ENCODE measurements at places on chromosomes 2 and 18. TPM values are rescaled to one million over a fixed set of nuclear protein-coding genes. Genes with fewer than 3 reads are reported as not detected.

Gene CAPN14
- polyA plus RNA-seq = 0.03 TPM

Gene KCNK3
- polyA plus RNA-seq = 0.03 TPM

Gene CDCA7
- 14.9 TPM for polyA plus RNA-seq

Gene TFCP2L1
- not detected for polyA plus RNA-seq

Gene IL18R1
- 2.9 TPM for polyA plus RNA-seq

Gene OSR1
- polyA plus RNA-seq = not detected

Gene GLI2
- polyA plus RNA-seq = not detected

Gene STARD6
- not detected for polyA plus RNA-seq

Gene GNAL
- 0.07 TPM for polyA plus RNA-seq

Gene TRIM43
- polyA plus RNA-seq = not detected

Gene CYTIP
- polyA plus RNA-seq = not detected

Gene CASP8
- polyA plus RNA-seq = 3.5 TPM

Gene AQP12B
- not detected for polyA plus RNA-seq

Gene BIN1
- polyA plus RNA-seq = 25.8 TPM

Gene GPR148
- polyA plus RNA-seq = not detected

Gene RSAD2
- 0.18 TPM for polyA plus RNA-seq

Gene ASPRV1
- polyA plus RNA-seq = 0.22 TPM

Gene NMUR1
- not detected for polyA plus RNA-seq

Gene SNED1
- 12.4 TPM for polyA plus RNA-seq

Gene COL3A1
- polyA plus RNA-seq = 2.1 TPM

Gene OSBPL1A
- 6.4 TPM for polyA plus RNA-seq

DNA sequence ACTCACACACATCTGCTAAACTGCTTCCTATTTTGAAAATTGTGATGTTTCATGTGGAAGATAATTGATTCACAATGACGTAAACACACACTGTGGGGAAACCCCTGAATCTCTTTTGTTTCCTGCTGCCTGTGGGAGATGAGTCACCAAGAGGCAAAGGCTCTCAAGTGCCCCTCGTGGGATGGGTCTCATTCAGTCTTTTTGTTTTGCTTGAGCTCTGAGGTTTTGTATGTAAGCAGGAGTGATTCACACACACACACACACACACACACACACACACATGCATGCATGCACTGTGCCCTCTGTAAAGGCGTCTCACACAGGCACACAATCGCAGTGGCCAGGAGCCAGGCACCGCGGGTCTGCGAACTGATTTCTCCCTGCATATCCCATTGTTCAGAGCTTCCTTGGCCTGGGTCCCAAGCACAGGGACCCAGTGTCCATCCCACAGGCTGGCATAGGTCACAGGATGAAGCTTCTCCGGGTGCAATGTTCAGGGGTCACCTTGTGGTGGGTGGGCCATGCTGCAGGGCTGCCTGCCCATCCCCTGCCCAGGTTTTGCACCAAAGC, 12.1 kb upstream of the ARHGEF4 start:
- DNase-seq = peak; percentile 74

GRCh38 chr2:191230174-191230573, 15.0 kb upstream of the MYO1B start:
- no peak for DNase-seq

GRCh38 chr2:102251042-102251848, 60.1 kb upstream of the IL1RL1 start:
- peak; percentile 23 for DNase-seq

GRCh38 chr2:226445216-226445861, 354.3 kb downstream of the IRS1 start:
- DNase-seq = no peak

DNA sequence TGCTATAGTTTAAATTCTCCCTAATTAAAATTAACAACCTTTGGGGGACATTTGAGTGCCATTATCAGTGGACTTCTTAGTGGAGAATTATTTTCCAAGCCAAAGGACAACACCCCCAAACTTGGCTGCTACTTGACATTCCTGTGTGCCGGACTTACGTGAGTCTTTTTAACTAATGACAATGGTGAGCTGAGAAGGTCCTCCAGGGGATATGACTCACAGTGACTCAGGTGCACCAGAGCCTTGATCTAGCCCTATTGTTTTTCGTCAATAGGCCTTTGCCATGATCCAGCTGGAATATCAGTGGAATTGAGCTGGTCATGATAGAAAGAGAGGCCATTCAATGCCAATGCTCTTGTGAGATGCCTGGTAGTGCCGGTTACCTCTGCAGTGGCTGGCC, 118.1 kb upstream of the CXCR4 start:
- DNase-seq = peak; percentile 88

DNA sequence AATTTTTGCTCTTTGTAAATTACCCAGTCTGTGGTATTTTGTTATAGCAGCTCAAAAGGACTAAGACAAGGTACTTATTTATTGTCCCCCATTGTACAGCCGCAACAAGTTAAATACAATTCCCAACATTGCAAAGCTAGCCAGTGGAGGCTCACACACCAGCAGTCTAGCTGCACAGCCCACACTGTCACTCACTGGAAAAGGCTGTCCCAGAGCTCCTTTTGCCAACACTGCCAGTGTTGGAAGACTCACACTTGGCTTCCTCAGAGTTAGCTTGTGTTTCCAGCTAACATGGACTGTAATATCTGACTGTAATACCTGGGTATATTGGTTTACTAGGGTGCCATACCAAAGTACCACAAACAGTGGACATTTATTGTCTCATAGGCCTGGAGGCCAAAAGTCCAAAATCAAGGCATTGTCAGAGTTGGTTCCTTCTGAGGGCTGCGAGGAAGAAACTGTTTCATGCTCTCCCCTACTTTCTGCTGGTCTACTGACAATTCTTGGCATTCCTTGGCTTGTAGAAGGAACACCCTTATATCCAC, 6.6 kb upstream of the DYM start:
- no peak for DNase-seq

DNA sequence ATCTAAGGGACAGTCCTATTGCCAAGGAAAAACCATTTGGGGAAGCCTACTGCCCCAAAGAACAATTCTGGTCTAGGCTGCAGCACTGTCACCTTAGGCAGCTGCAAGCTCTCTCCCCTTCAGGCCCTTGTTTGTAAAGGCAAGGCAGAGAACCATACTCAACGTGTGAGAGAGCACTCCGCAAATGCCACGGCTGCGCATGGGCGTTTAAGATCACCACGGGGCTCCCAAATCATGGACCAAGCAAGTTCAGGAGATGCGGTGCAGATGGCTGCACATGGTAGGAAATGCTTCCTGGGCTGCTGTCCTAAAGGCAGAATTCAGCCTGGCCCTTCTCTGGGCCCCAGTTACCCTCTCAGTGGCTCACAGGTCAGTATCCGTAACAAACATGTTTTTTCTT, 15.5 kb downstream of the ERFE start:
- no peak for DNase-seq

- no peak for DNase-seq
Measured at GRCh38 chr2:15547115-15547876, 13.8 kb downstream of the NBAS start.

DNA sequence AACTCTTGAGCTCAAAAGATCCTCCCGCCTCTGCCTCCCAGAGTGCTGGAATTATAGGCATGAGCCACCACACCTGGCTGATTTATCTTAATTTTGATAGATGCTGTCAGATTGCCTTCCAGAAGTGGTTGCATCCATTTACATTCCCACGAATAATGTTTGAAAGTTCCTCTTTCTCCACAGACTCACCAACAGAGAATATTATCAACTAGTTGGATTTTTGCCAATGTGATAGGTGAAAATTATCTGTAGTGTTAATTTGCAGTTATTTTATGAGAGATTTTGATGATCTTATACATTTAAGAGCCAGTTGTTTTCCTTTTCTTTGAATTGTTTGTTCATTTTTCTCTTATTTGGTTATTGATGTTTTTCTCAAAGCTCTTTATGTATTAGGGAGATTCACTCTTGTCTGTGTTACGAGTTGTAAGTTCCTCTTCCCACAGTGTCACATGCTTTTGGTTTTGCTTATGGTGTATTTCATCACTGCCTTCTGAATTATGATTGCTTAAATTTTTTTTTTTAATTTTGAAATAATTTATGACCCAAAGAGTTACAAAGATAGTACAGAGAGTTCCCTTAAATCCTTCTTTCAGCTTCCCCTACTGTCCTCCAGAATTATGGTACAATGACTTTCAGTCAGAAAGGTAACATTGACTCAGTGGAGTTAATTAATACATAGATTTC, 20.7 kb upstream of the NT5DC4 start:
- DNase-seq = no peak

DNA sequence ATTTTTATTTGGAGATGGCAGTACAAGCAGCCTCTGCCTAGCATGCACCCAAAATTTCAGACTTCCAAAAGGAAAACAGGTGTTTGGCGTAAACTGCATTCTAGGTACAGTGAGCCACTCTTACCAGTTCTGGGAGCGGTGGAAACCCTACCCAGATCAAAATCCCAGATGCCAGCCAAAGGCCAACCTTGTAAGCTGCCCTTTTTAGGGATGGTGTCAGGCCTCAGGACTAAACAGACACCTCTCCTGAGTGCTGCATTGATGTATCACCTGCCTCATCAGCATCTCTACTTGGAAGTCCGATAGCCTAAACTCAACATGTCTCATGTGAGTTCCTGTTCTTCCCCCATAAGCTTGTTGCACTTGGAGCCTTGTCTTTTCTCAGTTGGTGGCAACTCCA, 104.0 kb downstream of the MAP4K4 start:
- no peak for DNase-seq

- DNase-seq = peak; percentile 72
Measured at GRCh38 chr2:64695721-64696261, 42.1 kb upstream of the SERTAD2 start.

DNA sequence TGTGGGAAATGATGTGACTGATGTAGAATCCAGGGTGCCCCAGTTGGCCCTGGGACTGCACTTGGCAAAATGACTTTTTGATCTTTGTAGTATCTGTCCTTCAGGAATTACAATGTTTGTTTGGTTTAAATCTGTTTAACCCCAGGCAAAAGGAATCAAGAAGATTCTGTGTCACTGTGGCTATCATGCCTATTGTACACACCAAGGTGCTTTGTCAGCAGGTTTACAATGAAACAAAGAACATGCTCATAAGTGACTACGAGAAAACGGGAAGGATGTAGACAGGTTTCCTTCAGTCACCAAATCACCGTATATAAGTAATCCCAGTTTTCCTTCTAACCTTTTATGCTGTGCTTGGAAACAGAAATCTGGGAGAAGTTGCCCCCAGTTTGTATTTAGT, 109.5 kb downstream of the RTN4 start:
- DNase-seq = no peak

DNA sequence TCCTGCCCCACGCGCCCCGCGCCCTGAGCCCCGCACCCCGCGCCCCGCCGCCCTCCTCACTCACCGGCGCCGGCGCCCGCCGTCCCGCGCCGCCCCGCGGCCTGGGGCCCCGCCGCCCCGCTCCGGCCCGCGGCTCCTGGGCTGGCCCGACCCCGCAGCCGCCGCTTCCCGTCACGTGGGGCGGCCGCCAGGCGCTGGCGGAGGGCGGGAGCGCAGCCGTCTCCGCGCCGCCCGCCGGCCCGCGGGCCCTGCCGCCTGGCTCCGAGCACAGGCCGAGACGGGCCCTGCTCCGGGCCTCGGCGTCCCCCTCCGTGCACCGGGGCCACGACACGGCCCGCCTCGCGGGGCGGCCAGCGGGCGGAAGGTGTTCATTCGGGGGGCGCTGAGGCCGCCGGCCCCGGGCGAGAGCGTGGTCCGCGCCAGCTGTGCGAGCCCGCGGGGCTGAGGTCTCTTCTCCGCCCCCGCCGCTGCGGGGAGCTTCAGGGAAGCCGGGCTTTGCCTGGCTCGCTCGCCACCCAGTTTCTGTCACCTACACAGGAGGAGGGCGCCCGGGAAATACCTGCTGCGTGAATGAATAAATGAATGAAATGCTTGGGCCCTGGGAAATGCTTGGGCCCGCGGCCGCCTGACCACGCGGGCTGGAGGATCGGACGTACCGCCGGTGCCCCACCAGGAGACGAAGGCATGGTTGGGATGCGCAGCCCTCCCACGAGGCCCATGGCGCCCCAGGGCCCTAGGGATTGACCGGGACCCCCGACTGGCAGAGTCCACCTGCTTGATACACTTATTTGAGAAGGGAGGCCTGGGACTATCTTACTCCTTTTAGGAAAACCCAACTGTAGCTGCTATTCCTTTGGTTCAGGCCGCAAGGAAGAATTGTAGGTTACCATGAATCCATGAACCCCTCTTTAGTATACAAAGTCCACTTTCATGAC, at the start of gene TGFBRAP1:
TGFBRAP1 (minus strand) TSS at position 175 of the 935 bp plus-strand sequence. CDS start 21,434 bp downstream, outside the sequence.
- DNase-seq = peak; percentile 35

DNA sequence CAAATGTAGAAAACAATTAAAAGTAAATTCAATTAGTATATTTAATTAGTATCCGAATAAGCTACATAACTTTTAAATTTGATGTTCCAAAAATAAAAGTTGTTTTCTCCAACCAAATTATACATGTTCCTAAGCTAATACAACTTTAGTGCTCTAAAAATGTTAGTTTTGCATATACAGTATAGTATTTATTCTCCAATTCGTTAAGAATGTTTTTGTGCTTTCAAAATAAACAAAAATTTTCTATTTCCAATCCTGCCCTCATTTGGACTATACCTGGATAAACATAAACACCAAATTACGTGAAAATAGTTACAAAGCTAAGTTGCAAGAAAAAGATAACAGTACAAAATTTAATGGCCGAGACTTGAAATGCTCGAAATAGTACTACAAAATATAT, 71.9 kb downstream of the STK39 start:
- DNase-seq = no peak

- no peak for DNase-seq
Measured at GRCh38 chr2:70728128-70728527, 39.9 kb downstream of the ADD2 start.

DNA sequence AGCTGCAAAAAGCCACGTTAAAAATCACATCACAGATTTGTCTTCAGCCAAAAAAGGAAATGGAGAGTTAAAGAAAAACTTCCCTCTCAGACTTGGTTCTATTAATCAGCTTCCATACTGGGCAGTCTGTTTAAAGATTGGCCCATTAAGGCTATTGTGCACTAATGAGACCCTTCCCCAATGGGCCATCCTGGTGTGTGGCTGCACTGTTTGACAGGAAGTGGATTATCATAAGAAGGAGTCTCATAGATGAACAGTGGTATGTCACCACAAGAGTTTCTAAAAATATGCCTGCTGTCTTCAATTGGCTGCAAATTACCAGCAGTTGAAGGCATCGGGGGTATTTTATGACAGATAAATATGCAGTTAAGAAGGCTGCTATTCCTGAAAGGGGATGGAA, 247.6 kb upstream of the THSD7B start:
- no peak for DNase-seq

GRCh38 chr2:195756218-195756942, 99.4 kb downstream of the SLC39A10 start:
- peak; percentile 36 for DNase-seq

GRCh38 chr18:78527984-78528383, 451.6 kb upstream of the SALL3 start:
- DNase-seq = no peak

GRCh38 chr2:224400886-224401632, 848 bp downstream of the FAM124B start:
- peak; percentile 63 for DNase-seq

GRCh38 chr18:44920441-44920840, 239.8 kb downstream of the SETBP1 start:
- no peak for DNase-seq

- DNase-seq = peak; percentile 59
Measured at GRCh38 chr2:216698895-216699294, 3.5 kb upstream of the IGFBP5 start.

- no peak for DNase-seq
Measured at GRCh38 chr2:100612388-100613000, 49.7 kb downstream of the PDCL3 start.

- DNase-seq = peak; percentile 98
Measured at GRCh38 chr2:227817850-227818674, 4.4 kb downstream of the CCL20 start.

Measured in endothelial cell of umbilical vein (primary cell).